ENCODE measurements at places on chromosomes 7 and 10.

DNA sequence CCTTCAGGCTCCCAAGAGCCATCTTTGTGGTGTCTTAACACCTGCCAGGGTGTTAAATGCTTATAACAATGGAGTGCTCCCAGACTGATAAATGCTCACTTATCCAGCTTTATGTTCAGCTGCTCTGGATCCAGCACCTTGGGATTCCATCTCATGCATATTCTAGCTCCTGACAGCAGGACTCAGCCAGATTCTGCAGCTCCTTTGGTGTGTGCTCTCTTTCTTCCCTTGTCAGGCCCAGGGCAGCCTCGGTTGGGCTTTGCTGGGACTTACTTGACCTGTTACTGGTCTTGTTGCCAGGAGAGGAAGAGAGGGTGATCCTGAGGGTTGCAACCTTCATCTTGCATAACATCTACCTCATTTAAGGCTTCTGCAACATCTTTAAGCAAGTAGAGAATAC is 59.4 kb upstream of the CCNY start:
- no peak for DNase-seq

GRCh38 chr7:152894295-152895170 is 135.0 kb downstream of the ACTR3B start:
- DNase-seq = no peak

GRCh38 chr7:2805213-2805944 is 38.7 kb downstream of the GNA12 start:
- no peak for DNase-seq

GRCh38 chr7:83681200-83681778 is 32.4 kb upstream of the SEMA3E start:
- no peak for DNase-seq

DNA sequence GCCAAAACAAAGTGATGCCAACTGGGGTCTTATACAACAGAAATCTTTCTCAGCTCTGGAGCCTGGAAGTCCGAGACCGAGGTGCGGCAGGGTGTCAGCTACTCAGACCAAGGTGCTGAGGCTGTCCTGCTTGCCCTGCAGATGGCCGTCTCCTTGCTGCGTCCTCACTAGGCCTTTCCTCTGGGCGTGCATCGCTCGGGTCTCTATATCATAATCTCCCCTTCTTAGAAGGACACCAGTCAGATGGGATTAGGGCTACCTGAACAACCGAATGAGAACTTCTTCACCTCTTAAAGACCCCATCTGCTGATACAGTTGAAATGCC is 244.7 kb downstream of the EBF3 start:
- DNase-seq = no peak

GRCh38 chr10:119079599-119080520 is 757 bp downstream of the EIF3A start:
- DNase-seq = no peak

- peak; percentile 83 for DNase-seq
Observed at GRCh38 chr10:71262027-71262426, 49.7 kb downstream of the UNC5B start.

DNA sequence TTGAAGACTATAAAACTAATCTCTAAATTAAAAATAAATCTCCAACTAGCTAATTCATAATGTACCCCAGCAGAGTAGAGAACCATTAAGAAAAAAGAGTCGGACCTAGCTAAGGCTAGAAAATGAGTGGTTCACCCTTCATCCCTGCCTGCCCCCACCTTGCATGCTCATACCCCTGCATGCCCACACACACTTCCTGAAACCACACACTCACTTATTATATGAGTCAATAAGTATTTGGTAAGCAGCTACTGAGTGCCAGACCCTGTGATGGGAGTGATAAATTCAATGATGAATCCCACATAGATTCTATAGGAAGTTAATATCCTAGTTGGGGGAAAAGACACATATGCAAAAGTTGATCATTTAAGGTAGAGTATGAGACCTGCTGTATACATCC is 152.9 kb upstream of the INHBA start:
- no peak for DNase-seq
